Vagina (tissue), 2 donors: ENCODE measurements at places on chromosomes 7 and 10. TPM values are rescaled to one million over a fixed set of nuclear protein-coding genes. Genes with fewer than 3 reads are reported as not detected.

GRCh38 chr7:91137788-91138368 lies 126.4 kb upstream of the FZD1 start:
- DNase-seq = no peak
- no peaks in the 10 kb centered on the region for H3K27me3 ChIP-seq
- H3K36me3 ChIP-seq = no peaks in the 10 kb centered on the region

DNA sequence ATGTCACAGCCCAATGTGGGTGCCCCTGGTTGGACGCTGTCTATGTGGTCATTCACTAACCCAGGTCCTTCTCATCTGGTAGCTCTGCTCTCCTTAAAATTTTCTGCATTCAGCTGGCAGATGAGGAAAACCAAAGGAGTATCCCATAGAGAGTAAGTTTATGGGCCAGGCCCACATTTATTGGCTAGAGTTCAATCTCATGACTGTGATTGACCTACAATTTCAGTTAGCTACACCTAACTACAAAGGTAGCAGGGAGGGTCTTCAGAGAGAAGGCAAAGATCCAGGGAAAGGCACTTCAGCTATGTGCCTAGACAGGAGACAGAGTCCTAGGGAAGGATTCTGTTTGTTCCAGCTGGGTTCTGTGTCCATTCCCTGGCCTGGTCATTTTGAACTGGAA lies 23.7 kb upstream of the PPIF start:
- H3K4me1 ChIP-seq = peaks cover 31% of the 10 kb centered on the region
- no peaks in the 10 kb centered on the region for H3K27me3 ChIP-seq
- H3K27ac ChIP-seq = no peak overlapping the region
- no peaks in the 10 kb centered on the region for H3K36me3 ChIP-seq
- no peak overlapping the region for H3K4me3 ChIP-seq

OR2A12 gene
- total RNA-seq = not detected

- H3K27me3 ChIP-seq = no peaks in the 10 kb centered on the region
- no peaks in the 10 kb centered on the region for H3K4me1 ChIP-seq
- no peak for DNase-seq
- H3K36me3 ChIP-seq = no peaks in the 10 kb centered on the region
Measured at GRCh38 chr7:70789481-70790214, 342.3 kb upstream of the GALNT17 start.

GUSB gene
- 34.6 TPM for total RNA-seq

DNA sequence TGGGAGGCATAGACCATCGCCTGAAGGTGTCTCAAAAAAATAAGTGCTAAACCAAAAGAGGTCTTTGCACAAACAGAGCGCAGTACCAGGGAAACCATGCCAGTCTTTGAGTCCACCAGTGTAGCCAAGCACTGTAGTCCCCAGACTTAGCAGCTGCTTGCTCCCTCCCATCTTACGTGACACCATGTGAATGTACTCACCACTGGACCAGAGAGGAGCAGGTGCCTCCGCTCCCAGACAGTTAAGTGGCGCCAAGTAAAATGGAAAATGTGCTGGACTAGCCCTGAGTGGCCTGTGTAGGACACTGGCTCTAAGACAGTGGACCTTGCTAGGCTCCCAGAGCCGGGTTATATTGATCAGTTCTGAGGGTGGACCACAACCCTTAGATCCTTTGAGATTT lies 47.7 kb upstream of the PLEKHA1 start:
- no peaks in the 10 kb centered on the region for H3K36me3 ChIP-seq
- peaks cover 7% of the 10 kb centered on the region for H3K4me1 ChIP-seq
- no peak for DNase-seq
- no peaks in the 10 kb centered on the region for H3K27me3 ChIP-seq
- H3K27ac ChIP-seq = no peak overlapping the region
- no peak overlapping the region for H3K4me3 ChIP-seq
